ENCODE measurements at places on chromosomes 1 and 21. TPM values are rescaled to one million over a fixed set of nuclear protein-coding genes. Genes with fewer than 3 reads are reported as not detected.

- no peak for DNase-seq
Measured at GRCh38 chr1:155831279-155831976, 25.6 kb downstream of the GON4L start.

EPHB2 gene
- 2.7 TPM for total RNA-seq

- no peak for DNase-seq
Measured at GRCh38 chr1:7482772-7483495, 288.2 kb upstream of the VAMP3 start.

DNA sequence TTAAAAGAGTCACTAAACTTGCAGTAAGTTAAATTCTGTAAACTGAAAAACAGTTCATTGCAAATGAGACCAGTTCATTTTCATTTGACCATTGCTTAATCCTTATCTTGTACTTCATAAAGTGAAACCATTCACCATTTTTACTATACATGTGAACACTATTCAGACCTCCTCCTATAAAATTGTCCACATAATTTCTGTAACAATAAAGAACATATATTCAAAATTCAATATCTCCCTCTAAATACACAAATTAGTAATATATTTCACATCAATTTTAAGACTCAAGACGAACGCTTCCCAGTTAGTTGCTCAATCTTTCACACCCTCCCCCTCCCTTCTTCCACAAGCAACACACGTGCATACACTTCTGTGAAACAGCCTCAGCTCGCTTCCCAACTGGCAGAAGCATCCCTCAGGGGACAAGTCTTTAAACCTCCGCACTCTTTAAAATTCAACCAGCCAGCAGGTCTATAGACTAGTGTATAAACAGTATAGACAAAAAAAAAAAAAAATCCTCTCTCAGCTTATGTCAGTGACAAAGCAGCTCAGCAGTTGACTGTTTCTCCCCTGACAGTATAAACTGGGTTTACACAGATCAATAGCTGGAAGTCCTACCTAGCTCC lies 99.6 kb downstream of the DENND1B start:
- DNase-seq, result no peak

FMO2 gene
- 155 TPM for total RNA-seq

DNA sequence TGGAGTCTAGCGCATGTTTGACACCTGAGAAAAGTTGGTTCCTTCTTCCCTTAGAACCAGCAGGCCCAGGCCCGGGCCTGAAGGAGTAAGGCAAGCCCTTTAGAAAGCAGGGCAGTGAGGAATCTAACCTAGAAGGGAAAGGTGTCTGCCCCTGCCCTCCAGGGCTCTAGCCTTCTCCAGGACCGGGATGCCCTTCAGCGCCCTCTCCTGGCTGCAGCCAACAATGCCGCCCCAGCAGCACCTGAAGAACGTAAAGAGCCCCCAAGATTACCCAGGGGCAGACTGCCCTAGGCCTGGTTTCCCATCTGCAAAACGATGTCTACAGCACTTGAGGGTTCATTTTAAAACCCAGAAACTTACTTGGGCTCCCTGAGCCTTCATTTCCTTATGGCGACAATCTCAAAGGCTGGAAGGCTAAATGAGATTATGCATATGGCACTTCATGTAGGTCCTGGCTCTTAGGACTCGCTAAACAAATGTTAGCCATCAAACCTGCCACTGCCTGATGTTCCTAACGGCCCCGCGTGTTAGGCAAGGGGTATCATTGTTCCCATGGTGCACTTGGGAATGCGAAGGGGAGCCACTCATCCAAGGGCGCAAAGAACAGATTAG lies 106.7 kb upstream of the KLHDC7A start:
- no peak for DNase-seq

DNA sequence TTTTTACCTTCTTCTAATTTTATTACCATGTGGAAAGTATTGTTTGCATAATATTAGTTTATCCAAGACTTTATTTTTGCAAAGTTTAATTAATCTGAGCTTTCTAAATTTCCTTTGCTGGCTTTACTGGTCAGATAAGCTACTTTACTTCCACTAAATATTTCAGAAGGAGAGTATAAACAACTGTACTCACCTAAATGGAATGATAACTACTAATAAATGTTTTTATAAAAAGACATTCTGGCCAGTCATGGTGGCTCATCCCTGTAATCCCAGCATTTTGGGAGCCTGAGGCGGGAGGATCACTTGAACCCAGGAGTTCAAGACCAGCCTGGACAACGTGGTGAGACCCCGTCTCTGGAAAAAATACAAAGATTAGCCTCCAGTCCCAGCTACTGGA lies 36.0 kb downstream of the ATP8B2 start:
- DNase-seq, result no peak

GRCh38 chr1:205484985-205485967 lies 19.2 kb upstream of the CDK18 start:
- peak; percentile 65 for DNase-seq

RXFP4 gene
- not detected for total RNA-seq

C1orf159 gene
- total RNA-seq, result 34.6 TPM

CD1B gene
- 0.26 TPM for total RNA-seq

DNA sequence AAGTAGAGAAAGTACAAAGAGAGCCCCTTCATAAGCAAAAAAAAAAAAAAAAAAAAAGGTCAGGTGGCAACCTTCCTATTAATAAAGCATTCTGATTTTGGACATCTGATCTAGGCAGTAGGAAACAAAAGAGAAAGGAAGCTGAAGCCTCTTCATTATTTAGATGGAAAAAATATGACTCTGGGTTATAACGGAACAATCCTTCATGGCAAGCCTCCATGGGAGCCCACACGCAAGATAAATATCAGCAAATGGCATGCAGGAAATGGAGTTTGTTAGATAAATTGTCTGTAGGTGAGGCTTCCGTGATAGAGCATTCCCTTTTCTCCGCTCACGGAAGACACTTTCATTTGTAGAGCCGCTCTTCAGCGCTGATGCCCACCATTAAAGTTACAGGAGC lies 381.0 kb downstream of the TTLL7 start:
- no peak for DNase-seq

DNA sequence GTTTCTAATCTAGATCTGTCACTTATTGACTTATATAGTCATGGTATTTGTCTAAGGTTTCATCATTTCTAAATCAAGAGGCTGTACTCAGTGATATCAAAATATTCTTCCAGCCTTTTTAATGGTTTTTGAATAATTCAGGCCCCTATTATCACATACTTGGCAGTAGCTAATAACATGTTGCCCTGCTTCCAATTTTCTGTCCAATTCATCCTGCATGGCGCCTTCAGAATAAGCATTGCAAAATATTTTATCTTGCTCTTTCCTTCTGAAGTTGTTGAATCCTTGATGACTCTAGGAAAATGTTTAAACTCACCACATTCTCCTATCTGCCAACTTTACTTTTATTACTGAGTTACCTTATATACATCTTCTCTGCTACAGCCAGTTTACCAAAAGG lies 517.2 kb upstream of the B3GALT2 start:
- no peak for DNase-seq

LCE1D gene
- total RNA-seq, result not detected

PEA15 gene
- 174 TPM for total RNA-seq

DNA sequence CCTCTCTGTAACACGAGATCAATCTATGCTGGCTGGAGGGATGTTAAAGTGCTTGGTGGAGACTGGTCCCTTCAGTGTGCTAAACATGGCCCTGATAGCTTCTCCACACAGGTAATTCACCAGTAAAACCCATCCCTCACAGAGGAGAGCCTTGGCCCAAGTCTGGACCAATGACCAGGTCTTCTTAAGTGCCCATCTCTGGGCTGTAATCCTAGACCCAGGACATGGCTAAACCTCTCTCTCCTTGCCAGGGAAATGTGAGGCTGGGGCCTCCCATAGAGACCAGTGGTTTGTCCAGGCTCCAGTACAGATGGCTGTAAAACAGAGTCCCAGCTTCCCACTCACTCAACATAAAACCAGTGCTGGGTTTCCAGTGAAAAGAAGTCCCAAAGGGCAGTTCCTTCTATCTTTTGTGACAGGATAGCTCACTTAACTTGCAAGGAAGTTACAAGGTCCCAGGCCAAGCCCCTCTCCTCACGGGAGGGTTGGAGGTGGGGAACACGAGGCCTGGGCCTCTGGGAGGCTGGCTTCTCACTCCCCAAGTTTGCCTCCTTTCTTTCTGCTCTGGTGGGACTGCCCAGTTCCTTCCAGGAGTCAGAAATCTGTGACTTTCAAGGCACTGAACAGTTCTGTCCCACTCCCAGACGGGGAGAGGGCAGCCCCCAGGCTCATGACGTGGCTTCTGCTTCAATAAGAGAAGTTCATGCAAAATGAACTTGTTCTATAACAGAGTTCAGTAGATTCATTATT lies 2.2 kb upstream of the KIF17 start:
- peak; percentile 9 for DNase-seq

DNA sequence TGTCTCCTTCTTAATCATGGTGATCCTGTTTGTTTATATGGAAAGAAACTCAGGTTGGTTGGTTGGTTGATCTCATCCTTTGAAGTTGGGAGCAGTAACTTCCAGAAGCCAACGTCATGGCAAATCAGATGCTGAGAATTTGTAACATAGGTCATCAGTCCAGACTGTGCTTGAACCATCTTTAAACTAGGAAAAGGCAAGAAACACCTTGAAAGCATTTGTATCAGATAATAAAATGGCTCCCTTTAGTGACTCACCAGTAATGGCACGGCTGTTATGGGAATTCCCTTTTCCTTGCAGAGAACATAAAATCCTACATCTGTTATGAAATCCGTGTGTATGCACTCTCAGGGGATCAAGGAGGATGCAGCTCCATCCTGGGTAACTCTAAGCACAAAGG lies 58.1 kb downstream of the SERBP1 start:
- no peak for DNase-seq

DNA sequence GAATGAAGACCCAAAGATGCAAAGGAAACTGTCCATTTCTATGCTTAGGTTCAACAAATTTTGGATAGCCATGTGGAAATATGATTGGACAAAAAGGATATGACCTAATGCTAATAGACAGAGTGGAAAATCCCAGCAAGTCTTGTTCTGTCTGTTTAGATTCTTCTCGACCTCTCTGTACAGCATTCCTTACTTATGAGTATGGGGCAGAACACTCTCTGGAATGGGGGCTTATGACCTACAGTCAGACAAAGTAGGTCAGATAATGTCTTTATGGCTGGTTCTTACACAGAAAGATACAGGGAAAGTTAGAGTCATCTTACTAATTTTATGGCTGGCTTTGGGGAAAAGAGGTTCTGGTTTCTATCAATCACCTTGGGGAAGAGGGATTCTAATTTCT lies 2.8 kb downstream of the GCSAML start:
- no peak for DNase-seq

SGIP1 gene
- total RNA-seq, result 29.3 TPM

- no peak for DNase-seq
Measured at GRCh38 chr1:91428182-91428798, 23.7 kb upstream of the HFM1 start.

DNA sequence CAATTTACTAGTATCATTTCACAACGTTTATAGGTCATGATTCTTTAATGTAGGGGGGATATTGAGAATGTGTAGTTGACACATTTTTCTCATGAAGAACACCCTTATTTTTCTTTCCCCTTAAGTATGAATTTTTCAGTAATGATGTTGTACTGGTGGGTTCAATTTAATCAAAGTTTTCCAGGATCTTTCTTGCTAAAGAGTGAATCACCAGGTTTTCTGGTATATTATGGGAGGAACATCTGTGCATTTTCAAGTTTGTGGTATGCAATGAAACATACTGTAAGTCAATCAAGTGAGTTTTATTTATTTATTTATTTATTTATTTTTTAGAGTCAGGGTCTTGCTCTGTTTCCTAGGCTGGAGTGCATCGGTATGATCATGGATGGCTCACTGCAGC lies 221.2 kb upstream of the PTGFR start:
- no peak for DNase-seq

DNA sequence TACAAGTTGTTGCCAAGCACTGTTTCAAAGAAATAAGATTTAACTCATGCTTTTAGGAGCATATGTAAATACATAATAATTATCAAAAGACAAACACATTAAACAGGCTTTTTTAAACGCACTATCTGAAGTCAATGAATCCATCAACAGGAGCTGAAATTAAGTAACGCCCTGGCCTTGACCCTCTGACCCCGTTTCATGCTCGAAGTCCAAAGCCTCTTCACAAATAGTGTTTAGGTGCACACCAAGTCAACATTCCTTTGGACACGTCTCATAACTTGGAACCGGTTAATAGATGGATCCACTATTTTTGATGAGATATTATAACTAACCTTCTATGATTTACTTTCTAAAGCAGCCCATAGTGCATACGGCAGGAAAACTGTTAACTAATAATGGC lies 209.3 kb downstream of the GABPA start:
- DNase-seq, result no peak

DNA sequence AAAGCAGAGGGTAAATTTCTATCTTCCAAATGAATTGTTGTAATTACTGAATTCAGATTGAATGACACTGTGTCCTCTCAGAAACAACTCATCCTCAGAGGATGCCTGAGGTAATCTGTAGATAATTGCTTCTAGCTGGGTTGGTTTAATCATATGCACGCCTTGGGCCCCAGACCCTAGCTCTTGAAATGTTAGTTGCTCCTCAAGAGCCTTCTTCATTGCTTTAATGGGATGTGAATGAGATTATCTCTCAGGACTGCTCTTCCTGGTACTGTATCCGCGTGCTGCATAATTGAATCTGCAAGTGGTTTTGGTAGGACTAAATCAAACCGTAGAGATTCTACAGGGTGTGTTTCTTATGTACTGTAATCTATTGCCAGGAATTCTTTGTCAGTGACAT lies 569.3 kb upstream of the NEGR1 start:
- DNase-seq, result no peak

- peak; percentile 68 for DNase-seq
Measured at GRCh38 chr1:173134800-173135199, 72.3 kb downstream of the TNFSF4 start.

- DNase-seq, result no peak
Measured at GRCh38 chr1:37461698-37462436, 12.5 kb upstream of the ZC3H12A start.

DNA sequence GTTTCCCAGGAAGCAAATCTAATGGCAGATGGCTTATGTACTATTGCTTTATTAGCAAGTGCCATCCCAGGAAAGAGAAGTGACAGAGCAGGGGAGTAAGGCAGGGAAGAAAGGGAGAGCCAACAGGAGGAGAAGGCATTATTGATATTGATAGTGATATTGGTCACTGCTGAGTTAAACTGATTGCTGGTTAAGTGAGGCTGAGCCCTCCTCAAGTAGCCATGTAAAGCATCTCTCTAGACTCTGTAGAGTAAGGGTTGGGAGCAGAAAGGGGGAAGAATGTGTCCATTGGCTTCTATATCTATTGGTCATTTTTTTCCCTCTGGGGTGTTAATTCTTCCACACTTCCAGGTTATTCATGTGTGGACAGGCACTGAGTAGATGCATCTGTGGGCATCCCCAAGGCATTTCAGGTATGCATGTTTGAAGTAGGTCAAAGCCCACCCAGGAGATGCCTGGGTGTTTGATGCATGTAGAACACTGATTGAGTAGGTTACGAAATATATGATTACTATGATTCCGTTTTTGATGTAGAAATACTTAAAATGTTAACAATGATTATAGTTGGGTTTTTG lies 290.5 kb upstream of the DPYD start:
- no peak for DNase-seq

GRCh38 chr1:87100271-87100670 lies 185.8 kb downstream of the HS2ST1 start:
- DNase-seq, result no peak
